Activated CD8-positive, alpha-beta memory T cell treated with anti-CD3 and anti-CD28 coated beads, Interleukin-2, amount 50 U/mL, for 4 hours (primary cell): ENCODE measurements at places on chromosomes 13 and 19.

DNA sequence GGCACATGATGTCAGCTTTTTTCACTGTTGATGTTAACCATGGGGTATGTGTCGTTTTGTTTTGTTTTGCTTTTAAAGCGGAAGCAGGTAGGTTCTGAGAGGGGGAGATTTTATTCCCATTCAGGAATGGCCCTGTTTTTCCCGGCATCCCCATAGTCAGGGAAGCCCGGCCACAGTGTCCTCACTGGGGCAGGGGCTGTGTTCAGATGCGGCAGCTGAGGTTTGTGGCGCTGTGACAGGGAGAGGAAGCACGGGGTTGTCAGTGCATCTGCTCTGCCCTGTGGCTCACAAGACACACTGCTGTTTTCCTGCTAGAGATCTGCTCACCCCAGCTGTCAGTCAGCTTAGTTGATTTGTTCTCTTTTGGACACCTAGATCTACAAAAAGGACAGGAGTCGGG is 27.6 kb downstream of the ANKRD27 start:
- no peak for DNase-seq

DNA sequence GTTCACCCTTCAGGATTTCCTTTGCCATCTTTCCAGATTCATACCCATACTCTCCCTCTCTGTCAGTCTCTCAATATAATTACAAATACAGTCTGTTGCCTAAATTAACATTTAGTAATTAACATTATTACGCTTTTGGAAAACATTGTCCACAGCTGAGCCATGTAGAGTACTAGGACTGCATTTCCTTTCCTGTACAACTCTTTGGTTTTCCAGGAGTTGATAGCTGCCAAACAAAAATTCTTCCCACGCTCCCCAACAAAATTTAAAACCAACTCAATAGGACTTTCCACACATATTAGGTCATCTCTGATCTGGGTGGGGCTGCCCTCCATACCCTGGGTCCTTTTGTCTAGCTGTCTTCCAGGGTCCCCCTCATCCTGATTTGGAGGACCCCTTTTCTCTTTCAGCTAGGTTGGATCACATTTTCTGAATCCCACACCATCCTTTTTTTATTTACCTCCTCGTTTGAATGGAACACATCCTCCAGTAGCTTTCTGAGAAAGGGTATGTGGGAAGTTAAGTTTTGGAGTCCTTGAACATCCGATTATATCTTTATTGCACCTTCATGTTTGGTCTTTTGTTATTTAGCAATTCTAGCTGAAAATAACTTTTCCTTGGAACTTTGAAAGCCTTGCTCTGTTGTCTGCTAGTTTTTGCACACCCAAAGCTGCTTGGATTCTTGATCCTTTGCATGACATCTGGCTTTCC is 17.7 kb downstream of the ONECUT3 start:
- no peak for DNase-seq

GRCh38 chr13:31069808-31070534 is 91.7 kb downstream of the HSPH1 start:
- no peak for DNase-seq

GRCh38 chr13:93709506-93710244 is 483.1 kb downstream of the GPC6 start:
- DNase-seq: no peak
